Uterus (tissue), 4 donors: ENCODE measurements at places on chromosomes 16 and 17. TPM values are rescaled to one million over a fixed set of nuclear protein-coding genes. Genes with fewer than 3 reads are reported as not detected.

DNA sequence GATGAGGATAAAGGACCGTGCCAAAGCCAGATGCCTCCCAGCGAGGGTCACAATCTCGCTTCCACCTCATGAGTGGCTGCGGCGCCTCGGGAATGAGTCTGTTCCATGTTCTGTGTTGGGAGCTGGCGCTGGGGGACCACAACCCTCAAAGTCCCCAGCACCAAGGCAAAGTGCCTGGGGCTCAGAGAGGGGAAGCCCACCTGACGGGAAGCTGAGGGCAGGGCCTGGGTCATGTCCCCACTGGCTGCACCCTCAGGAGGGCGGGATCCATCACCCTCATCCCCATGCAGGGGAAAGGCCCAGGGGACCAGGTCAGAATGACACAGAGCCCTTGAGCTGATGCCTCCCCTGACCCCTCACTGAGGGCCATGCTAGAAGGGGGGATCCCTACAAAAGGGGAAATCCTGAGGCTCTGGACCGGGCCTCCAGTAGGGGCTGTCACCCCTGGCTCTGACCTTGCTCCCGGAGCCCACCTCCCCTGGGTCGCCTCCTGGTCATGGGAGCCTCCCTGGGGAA lies 151.3 kb upstream of the PLCG2 start:
- no peak overlapping the region for H3K27ac ChIP-seq
- H3K36me3 ChIP-seq: no peaks in the 10 kb centered on the region
- DNase-seq: no peak
- no peak overlapping the region for H3K4me3 ChIP-seq
- peaks cover 5% of the 10 kb centered on the region for H3K4me1 ChIP-seq

GRCh38 chr17:82056729-82057621 lies 5.3 kb downstream of the GPS1 start:
- no peak overlapping the region for H3K4me3 ChIP-seq
- no peaks in the 10 kb centered on the region for H3K4me1 ChIP-seq
- no peaks in the 10 kb centered on the region for H3K27me3 ChIP-seq
- DNase-seq: no peak

AIPL1 gene
- total RNA-seq: not detected

ENPP7 gene
- not detected for total RNA-seq

DNA sequence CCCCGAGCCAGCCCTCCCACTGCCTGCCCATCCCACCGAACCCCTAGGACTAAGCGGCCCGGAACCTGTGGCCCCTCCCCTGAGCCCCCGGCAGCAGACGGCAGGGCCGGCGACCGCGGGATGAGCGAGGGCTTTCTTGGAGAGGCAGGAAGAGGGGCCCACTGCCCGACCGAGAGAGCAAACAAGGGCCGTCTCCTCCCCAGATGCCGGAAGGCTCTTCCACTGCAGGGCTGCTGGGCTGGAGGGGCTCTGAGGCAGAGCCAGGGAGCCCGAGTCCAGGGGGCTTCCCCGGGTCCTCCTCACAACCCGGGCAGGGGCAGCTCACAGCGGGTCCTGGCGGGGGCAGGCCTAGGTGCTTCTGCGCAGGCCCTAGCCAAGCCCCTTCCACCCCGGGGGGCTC lies 2.9 kb downstream of the PERCC1 start:
- H3K27me3 ChIP-seq: no peaks in the 10 kb centered on the region
- no peaks in the 10 kb centered on the region for H3K4me1 ChIP-seq
- H3K36me3 ChIP-seq: no peaks in the 10 kb centered on the region
- H3K27ac ChIP-seq: no peak overlapping the region
- DNase-seq: no peak
- no peak overlapping the region for H3K4me3 ChIP-seq

DNA sequence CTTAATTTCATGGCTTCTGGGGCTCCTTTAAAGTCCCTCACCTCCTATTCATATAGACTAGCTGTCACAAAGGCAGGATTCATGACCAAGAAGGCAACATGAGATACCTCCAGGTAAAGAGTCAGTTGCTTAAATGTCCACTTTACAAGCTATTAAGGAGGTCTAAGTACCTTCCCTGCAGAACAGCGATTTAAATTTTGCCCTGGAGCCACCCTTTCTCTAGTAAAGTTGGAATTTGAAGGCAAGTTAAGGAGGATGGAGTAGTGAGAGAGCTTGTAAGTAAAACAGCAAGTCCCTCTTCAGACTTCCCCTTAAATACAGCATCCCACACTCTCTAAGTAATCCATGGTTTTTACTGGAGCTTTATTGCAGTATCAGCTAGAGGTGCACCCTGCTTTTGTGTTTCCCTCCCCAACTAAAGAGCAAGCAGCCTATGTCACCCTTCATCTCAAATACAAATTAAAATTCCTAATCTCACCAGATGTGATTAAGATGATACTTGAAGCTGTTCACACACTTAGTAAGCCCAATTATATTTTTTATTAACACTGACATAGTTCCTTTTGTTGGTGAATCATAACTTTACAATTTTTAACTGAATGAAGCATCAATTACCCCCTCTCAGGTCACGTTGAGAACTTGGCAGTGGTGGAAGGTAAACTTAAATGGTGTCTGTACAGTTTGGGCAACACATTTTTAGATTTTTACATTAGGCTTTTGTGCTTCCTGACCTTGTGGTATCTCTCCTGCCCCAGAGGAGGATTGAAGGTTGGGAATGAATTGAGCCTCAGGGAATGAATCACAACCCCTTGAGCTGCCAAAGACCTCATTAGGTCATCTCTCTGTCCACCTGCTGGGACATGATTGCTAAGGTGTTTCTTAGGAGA lies 108.9 kb downstream of the TANGO6 start:
- H3K4me3 ChIP-seq: no peak overlapping the region
- no peaks in the 10 kb centered on the region for H3K27me3 ChIP-seq
- DNase-seq: no peak
- no peak overlapping the region for H3K27ac ChIP-seq
- H3K36me3 ChIP-seq: no peaks in the 10 kb centered on the region

DNA sequence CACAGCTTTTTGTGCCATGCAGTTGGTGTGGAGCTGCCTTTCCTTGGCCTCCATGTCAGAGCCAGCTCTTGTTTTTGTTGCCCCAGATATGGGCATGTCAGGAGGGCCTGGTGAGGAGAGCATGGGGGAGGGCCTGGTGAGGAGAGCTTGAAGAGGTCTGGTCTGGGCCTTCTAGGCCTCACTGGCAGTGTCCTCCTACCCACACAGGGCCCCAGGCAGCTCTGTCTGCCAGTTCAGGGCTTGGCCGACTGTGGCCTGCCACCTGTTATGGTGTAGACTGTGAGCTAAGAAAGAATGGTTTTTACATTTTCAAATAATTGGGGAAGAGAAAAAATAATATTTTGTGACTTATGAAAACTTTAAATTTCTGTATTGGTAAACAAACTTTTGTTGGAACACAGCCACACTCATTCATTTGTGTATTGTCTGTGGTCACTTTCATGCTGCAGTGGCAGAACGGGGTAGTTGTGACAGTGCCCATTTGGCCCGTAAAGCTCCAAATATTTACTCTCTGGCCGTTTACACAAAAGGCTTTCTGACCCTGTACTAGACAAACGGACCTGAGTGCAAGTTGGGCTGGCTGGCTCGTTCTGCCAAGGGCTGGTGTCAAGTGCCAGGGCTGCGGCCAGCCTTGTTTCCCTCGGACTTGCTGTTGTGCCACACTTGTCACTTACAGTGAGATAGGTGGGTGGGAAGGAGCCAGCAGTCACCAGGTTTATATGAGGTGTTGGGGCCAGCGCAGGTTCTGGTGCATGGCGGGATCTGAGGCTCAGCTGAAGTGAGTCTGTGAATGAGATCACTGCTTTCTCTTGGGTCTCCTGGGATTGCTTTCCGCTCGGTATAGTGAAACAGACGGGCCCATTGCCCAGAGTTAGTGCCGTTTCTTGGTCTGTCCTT lies 18.2 kb downstream of the PGS1 start:
- no peak overlapping the region for H3K4me3 ChIP-seq
- no peaks in the 10 kb centered on the region for H3K27me3 ChIP-seq
- H3K36me3 ChIP-seq: no peaks in the 10 kb centered on the region
- no peak for DNase-seq
- peaks cover 4% of the 10 kb centered on the region for H3K4me1 ChIP-seq

ABCC6 gene
- 7.6 TPM for total RNA-seq

DNA sequence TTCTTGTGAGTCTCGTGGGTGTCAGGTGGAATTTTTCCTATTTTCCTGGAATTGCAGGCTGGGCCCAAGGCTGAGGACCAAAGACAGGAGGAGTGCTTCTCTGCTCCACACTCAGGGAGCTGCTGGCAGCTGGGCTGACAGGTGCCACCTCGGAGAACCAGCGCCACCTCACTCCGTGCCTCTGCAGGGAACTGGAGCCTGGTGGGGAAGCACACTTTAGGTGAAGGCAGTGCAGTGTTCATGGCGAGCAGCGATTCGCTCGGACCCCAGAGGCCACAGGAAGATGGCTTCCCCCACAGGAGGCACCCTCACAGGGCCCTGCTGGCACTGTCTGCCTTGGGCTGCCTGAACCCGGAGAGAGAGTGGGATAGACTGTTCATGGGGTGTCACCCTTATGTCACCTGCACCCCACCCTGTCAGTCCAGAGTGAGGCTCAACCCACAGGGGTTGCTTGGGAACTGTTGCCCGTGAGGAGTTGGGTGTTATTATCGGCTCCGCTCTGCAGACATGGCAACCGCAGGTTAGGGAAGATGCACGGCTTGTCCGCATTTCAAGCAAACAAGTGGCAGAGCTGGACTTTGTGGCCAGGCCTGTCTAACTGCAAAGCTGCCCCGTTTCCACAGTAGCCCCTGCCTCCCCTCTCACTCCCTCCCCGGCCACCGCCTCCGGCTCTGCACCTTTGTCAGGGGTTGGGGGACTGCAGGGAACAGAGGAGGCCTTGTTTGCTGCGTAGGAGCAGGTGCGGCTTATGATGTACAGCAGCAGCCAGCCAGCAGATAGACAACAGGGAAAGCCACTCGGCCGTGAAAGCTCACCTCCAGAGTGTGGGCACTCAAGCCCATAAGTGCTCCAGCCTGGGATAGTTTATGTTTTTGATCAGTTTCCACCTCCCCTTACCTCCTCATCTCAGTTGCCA lies 15.5 kb downstream of the TBC1D24 start:
- no peaks in the 10 kb centered on the region for H3K36me3 ChIP-seq
- H3K4me1 ChIP-seq: no peaks in the 10 kb centered on the region
- H3K27ac ChIP-seq: no peak overlapping the region
- no peaks in the 10 kb centered on the region for H3K27me3 ChIP-seq
- H3K4me3 ChIP-seq: no peak overlapping the region
- no peak for DNase-seq

GRCh38 chr17:69067274-69068047 lies 6.7 kb upstream of the ABCA9 start:
- no peak overlapping the region for H3K4me3 ChIP-seq
- DNase-seq: no peak
- no peaks in the 10 kb centered on the region for H3K36me3 ChIP-seq
- no peaks in the 10 kb centered on the region for H3K4me1 ChIP-seq
- H3K27me3 ChIP-seq: no peaks in the 10 kb centered on the region

DNA sequence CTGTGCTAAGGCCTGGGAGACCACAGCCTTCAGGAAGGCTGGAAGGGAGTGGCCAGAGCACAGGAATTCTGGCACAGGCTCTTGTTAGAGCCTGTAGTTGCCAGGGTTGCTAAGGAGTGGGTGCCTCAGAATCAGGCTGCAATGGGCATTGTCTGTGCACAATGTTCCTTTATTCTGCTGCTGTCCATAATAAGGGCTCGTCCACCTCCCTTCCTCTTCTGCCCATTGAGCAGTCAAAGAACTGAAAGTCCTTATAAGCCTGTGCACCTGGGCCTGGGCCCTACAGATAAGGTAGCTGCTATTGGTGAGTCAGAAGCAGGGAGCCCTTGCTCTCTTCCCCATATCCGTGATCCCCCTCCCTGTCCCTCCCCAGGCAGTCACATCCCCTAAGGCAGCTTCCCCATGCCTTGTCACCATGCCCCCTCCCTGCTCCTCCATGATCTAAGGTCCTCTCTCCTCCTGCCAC lies 5.4 kb upstream of the CNGB1 start:
- DNase-seq: no peak
- no peak overlapping the region for H3K27ac ChIP-seq
- no peaks in the 10 kb centered on the region for H3K27me3 ChIP-seq
- no peaks in the 10 kb centered on the region for H3K36me3 ChIP-seq
- H3K4me1 ChIP-seq: no peaks in the 10 kb centered on the region
- no peak overlapping the region for H3K4me3 ChIP-seq

CCL16 gene
- not detected for total RNA-seq

GRCh38 chr16:68062910-68063393 lies 22.2 kb upstream of the NFATC3 start:
- H3K4me3 ChIP-seq: no peak overlapping the region
- no peaks in the 10 kb centered on the region for H3K27me3 ChIP-seq
- no peaks in the 10 kb centered on the region for H3K36me3 ChIP-seq
- H3K4me1 ChIP-seq: no peaks in the 10 kb centered on the region
- DNase-seq: no peak

GAS7 gene
- total RNA-seq: 28.8 TPM

NUPR1 gene
- 20.6 TPM for total RNA-seq

SNX20 gene
- 7.7 TPM for total RNA-seq

SEPTIN1 gene
- not detected for total RNA-seq

BFAR gene
- total RNA-seq: 88.1 TPM

DNA sequence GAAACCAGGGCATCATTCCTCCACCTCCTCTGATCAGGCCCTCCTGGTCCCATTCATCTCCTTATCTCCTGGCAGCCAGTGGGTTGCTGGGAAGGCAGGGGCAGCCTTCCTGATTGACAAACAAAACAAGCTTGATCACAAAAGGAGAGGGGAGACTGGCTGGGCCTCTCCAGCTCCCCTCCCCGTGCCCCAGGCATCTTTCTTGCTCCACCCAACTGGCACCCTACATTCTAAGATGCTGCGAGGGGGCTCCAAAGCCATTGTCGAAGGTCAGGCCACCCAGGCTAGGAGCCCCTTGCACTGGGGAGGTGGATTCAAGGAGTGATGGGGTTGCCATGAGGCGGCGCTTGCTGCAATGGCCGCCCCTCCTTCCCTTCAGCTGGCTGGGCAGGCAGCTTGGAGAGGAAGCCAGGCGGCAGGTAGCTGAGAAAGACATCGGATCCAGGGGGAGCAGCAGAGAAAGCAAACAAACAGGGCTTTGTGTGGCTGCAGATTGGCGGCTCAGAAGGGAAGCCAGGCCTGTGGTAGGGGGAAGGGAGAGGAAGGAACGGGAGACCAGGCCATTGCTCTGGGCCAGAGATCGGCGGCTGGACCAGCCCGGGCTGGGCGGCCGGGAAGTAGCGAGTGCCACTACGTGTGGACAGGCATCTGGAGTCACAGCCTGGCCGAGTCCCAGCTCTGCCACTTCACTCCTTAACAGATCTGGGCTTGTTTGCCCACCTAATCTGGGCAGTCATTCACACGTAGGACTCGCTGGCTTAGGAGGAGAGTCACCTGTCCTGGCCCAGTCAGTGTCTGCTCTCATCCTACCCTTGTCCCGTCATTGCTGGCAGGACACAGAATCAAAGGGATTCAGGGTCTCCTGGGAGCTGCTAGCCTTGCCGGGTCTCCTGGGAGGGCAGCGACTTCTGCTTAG lies 12.3 kb downstream of the RAI1 start:
- H3K4me3 ChIP-seq: peak overlapping the region; percentile 91
- peak overlapping the region; percentile 90 for H3K27ac ChIP-seq
- H3K27me3 ChIP-seq: no peaks in the 10 kb centered on the region
- no peaks in the 10 kb centered on the region for H3K36me3 ChIP-seq

GRCh38 chr17:63407741-63408330 lies 38.3 kb downstream of the CYB561 start:
- H3K4me1 ChIP-seq: no peaks in the 10 kb centered on the region
- no peaks in the 10 kb centered on the region for H3K36me3 ChIP-seq
- H3K4me3 ChIP-seq: no peak overlapping the region
- DNase-seq: no peak
